ELR (cell line): ENCODE measurements at places on chromosomes 7 and 10.

DNA sequence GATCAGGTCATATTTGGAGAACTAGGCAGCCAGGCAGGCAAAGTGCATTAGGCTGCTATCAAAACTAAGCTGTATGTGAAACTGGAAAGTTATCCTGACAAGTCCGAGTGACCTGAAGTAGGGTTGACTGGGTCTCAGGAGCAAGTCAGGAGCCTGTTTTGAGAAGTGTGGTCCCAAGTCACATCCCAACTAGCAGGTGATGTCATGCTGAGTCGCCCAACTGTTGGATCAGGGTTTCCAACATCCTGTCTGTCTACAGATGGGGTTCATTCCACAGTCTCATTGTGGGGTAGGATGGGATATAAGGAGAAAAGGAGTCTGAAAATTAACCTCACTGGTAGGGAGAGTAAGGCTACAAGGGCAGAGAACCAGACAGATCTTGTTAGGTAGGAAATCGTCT is 27.0 kb downstream of the SLC26A4 start:
- peak; percentile 63 for DNase-seq

GRCh38 chr10:78972160-78972946 is 96.4 kb upstream of the ZMIZ1 start:
- DNase-seq: peak; percentile 86

DNA sequence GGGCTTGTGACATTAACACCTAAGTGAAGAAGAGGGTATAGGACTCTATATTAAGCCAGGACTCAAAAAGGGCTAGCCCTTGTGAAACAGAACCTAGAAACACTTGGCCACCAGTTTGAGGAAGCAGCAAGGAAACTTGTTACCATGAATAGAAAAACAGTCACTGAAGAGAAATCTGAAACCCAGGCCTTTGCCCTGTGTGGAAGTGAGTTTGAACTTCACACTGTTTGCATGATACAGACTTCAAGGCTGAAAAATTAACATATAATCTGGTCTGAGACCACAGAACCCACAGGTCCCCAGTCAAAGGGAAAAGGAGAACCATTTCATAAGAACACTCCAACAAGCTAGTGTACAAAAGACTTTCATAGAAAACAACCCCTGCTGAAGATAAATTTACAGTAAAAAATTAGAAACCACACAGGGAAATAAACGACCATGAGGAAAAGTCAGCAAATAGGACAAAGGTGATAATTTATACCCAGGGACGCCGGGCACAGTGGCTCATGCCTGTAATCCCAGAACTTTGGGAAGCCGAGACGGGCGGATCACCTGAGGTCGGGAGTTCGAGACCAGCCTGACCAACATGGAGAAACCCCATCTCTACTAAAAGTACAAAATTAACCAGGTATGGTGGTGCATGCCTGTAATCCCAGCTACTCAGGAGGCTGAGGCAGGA is 76.1 kb downstream of the SKIDA1 start:
- DNase-seq: no peak

- DNase-seq: no peak
These were observed 55.6 kb downstream of the C10orf120 start for GRCh38 chr10:122643931-122644534.

- DNase-seq: peak; percentile 44
These were observed 284.3 kb downstream of the SORCS3 start for GRCh38 chr10:104925232-104925851.

DNA sequence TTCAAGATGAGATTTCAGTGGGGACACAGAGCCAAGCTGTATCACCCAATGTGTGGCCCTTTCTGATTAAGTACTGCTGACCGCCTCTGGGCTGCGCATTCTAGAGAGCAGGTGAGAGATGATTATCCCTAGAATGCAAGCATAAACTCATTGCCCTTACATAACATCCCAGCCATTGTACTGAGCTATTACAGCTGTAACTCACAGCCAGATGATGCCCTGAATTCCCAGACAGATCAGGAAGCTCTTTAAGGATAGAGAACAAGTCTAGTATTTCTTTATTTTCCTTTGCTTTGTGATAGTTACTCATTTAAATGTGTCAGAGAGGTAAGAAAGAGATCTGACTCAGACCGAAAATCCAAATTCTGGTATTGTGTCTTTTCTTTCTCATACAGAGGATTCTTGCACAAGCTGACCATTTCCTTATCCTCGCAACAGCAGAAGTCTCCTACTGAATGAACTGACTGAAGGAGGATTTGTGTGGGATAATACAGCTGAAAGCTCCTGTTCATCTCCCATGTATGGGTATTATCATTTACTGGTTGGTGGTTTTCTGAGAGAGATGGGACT is 58.4 kb downstream of the ZNF22 start:
- no peak for DNase-seq
